ENCODE measurements at places on chromosomes 6 and 20.

- no peak for DNase-seq
Observed at GRCh38 chr6:166798652-166799051, 157.7 kb downstream of the RNASET2 start.

DNA sequence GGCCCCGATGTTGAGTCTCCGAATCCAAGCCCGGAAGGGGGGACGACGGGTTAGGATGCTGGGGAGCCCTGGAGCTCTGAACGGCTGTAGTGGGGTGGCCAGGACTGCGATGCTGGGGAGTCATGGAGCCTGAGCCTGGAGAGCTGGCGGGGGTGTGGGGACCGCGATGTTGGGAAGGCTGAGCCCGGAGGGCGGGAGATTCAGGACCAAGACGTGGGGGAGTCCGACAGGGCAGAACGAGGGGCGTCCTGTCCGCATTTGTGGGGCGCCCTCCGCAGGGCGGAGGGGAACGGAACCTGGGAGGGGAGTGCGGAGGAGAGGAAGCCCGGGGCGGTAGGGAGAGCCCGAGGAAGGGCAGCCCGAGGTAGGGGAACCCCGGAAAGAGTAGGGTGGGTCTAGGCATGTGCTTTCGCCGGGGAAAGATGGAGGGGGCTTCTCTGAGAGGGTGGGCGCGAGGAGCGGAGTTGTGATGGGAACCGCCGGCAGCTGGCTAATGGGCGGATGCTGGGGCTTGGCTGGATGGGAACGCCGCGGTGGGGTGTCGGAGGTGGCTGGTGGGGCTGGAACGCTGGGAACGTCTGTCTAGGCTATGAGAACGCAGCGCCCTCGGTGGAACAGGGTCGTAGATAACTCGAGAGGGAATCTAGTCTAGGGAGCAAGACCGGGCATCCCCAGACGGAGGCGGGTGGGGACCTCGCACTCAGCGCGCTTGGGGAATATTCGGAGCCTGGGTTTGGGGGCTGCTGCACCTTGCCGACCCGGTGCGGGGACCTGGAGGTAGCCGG lies 684 bp downstream of the PAQR8 start:
- peak; percentile 49 for DNase-seq

- no peak for DNase-seq
Observed at GRCh38 chr20:44420497-44420896, 55.2 kb upstream of the TTPAL start.

- no peak for DNase-seq
Observed at GRCh38 chr6:104754788-104755409, 104.8 kb downstream of the HACE1 start.

DNA sequence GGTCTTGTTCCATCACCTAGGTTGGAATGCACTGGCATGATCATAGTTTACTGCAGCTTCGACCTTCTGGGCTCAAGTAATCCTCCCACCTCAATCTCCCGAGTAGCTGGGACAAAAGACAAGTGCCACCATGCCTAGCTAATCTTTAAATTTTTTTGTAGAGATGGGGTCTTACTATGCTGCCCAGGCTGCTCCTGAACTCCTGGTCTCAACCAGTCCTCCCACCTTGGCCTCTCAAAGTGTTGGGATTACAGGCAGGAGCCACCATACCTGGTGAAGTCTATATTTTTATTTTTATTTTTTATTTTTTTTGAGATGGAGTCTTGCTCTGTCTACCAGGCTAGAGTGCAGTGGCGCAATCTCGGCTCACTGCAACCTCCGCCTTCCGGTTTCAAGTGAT lies 11.4 kb upstream of the PIM1 start:
- DNase-seq = no peak

DNA sequence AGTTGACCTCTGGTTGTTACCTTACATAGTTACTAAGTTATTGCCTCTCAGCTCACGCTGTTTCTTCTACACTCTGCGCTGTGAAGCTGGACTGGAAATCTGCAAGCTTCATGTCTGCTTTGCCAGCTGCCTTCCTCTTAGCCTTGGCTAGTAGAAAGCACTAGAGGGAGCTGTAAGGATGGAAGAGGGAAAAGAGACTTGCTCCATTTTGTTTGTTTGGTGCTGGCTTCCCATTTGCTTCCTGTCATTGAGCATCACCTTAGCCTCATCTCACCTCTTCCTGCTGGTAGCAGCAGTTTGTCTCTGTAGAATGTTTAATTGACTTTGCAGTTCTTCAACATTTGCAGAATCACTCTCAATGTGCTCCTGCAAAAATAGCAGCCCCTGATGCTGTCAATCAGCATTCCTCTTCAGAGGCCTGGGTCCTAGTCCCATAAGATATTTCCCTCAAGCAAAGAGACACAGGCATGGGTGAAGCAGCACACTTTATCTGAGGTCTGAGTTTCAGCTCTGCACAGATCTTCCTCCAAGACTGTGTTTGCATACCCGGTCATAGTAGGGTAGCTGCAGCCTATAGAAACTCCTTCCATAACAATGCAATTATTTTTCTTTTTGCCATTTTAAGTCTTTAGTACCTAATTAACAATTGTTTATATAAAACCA lies 302.2 kb upstream of the EPHA7 start:
- no peak for DNase-seq

DNA sequence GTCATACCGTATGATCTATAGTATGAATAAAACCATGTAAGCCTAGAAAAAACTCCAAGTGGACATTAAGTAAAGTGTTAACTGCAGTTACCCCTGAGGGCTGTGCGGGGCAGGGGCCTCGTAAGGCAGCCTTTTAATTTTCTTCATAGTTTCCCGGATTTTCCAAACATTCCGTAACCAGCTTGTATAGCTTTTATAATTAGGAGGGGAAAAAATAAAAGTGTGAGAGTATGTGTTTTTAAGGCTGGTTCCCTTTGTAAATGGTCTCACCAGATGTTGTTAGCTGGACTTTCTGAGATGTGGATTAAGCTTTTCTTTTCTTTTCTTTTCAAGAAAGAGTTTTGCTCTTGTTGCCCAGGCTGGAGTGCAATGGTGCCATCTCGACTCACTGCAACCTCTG lies 7.0 kb downstream of the KIAA1755 start:
- DNase-seq = no peak

GRCh38 chr20:59676851-59677182 lies 72.5 kb downstream of the PHACTR3 start:
- no peak for DNase-seq

- no peak for DNase-seq
Observed at GRCh38 chr20:21554376-21554890, 40.6 kb upstream of the NKX2-2 start.

DNA sequence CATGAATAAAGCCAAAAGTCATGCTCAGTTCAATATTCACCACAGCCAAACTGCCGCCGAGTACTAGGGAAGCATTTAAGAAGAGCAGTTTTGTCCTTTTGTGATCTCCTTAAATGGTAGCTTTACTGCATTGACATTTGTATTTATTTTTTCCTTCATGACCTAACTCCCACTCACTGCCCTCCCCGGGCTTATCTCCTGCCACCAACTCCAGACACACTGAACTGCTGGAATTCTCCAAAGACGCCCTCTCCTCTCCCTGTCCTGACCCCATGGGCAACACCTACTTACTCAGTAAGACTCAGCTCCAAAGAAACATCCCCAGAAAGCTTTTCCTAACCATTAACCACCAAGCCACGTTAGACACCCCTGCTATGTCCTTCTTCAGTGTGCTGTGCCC lies 48.5 kb upstream of the CNKSR3 start:
- DNase-seq = no peak

GRCh38 chr20:61453219-61453618 lies 201.2 kb downstream of the CDH4 start:
- no peak for DNase-seq

DNA sequence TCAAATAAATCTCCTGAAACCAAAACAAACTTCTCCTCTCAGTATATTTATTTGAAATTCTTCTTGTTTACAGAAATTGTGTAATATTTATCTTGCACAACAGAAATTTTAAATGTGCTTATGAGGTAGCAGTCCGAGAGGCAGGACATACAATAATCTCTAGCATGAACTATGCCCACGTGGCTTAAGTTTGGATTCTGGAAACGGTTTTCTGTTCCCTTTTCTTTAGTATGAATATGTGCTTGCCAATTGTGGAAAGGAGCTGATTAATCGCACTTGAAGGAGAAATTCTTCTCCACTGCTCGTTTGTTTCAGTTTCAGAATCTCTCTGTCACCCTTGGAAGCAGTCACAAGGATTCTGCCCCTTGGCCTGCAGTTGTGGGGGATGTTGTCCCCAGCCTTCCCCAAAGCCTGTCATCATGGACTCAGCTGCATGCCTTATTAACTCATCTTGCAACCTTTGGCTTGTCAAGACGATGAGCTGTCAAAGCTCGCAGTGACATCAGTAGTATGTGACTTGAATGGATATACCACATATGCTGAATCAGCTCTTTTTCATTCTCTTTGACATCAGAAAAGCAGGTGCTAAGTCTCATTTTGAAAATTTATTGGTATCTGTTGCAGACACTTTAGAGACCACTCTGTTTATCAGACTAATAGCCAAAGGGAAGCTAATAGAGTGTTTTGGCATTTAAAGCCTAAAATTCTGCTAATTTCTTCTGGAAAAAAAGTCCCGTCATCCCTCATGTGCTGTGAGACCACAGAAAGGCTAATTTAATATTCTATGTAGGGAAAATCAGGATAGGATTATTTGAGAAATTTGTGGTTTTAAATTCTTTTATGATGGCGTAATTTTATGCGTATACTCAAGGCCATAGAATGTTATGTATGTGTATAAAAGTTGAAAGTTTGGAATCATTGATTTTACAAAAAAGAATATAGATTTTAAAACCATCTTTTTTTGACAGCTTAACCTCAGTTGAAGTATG lies 186.8 kb downstream of the ARID1B start:
- peak; percentile 42 for DNase-seq

DNA sequence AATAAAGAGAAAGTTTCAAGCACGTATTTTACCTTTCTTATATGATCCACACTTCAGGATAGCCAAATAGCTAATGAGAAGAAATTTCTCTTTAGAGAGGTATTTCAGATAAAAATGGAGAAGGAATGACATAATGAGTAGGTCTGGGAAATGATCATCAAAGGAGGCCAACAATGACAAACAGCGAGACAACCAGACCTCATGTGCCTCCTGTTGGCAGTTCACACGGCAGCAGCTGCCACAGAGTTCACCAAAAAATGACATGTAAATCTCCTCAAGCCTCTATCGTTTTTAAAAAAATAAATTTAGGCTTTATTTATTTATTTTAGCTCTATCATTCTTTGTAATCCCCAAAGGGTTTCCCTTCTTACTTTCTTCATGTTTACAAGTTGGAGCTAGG lies 47.7 kb downstream of the SLC2A12 start:
- DNase-seq = no peak

- no peak for DNase-seq
Observed at GRCh38 chr6:158206740-158207421, 38.7 kb downstream of the GTF2H5 start.

GRCh38 chr6:44237021-44237812 lies 9.7 kb upstream of the HSP90AB1 start:
- DNase-seq = peak; percentile 80

GRCh38 chr6:133184798-133185372 lies 56.3 kb upstream of the EYA4 start:
- DNase-seq = no peak

DNA sequence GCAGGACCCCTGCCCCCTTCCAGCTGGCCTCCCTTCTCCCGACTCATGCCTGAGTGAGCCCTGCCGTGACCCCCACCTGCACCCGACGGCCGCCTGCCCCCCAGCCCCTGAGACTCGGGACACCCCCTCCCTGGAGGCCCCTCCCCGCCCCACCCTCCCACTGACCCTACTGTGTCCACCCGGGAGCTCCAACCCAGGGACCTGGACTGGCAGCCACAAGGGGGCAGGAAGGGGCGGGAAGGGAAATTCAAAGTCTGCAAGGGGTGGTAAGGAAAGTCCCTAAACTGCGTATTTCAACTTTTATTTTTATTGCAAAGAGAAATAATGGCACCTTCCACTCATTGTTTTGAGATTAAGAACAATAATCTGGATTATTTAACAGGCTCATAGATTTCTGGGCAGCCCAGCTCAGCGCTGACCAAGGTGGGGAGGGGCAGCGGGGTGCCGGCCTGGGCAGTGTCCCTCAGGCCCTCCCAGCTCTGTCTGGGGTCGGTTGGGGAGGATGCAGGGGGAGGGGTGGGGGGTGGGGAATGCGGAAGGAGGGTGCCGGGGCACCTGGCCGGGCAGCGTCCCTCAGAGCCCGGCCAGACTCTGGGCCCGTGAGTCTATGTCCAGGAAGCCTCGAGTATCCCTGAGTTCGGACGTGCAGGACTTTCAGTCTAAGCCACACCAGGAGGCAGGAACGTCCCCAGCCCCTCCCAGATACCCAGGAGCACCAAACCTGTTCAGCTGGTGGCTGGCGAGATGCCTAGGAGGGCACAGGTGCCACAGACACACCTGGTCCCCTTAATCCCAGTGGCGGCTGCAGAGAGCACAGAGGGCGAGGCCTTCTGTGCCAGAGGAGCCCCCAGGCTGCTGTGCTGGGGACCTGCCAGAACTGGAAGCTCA lies 1.3 kb upstream of the PTK6 start:
- no peak for DNase-seq

- no peak for DNase-seq
Observed at GRCh38 chr6:81894788-81895271, 142.3 kb upstream of the TENT5A start.

DNA sequence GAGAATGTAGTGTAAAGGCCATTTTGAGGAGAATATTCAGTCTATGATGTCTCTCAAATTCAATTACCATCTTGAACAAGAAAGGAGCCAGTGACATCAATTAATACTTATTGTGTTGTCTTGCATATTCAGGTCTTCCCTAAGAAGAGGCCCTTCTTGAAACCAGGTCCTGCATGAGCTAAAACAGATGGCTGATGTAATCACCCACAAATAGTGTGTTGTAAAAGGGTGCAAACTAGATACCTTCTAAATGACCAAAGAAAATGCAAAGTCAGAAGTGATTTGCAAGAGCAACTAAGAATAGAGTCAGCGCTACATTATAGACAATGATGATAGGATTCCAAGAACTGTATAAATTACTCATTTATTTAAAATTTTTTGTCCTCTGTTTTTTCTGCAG lies 97.0 kb downstream of the BTBD3 start:
- no peak for DNase-seq

DNA sequence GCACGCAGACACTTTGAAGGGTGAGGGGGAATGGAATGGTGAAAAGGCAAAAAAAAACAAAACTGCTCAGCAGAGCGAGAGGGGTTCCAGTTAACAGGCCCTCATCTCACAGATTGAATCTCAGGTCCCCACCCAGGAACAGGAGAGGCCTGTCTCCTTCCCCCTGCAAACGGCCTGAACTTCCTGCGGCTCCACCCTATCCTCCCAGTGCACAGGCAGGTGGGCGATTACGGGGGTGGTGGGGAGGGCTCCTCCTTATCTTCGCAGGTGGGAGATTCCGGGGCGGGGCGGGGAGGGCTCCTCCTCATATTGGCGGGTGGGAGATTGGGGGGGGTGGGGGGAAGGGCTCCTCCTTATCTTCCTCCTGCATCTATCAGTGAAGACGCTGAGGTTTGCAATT lies 129.0 kb downstream of the SOX4 start:
- no peak for DNase-seq

DNA sequence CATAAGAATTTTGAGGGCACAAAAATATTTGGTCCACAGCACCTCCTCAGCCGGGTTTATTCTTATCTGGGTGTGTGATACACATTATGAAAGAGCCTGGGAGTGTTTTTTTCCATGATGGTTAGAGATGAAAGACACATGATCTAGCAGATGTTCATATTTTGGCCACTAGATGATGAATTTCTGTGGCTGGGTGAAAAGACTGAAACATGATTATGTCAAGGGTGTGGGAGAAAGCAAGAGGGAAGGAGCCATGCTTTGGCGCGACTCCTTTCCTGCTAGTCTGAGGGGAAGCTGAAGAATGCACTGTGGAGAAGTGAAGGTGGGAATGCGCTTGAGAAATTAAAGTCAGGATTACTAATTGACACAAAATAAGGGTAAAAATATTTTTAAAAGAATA lies 102.3 kb downstream of the SH3BGRL2 start:
- no peak for DNase-seq

- DNase-seq = no peak
Observed at GRCh38 chr6:64721865-64722264, 985.2 kb downstream of the EYS start.

Data from activated CD4-positive, alpha-beta memory T cell treated with anti-CD3 and anti-CD28 coated beads, Interleukin-2, amount 10 ng/mL, durations not matched to agents 7 days and 5 days (primary cell).